ENCODE measurements at places on chromosomes 3 and 15. TPM values are rescaled to one million over a fixed set of nuclear protein-coding genes. Genes with fewer than 3 reads are reported as not detected.

Gene RHOA
- total RNA-seq = 334 TPM

Gene PPARG
- total RNA-seq = 57.2 TPM

DNA sequence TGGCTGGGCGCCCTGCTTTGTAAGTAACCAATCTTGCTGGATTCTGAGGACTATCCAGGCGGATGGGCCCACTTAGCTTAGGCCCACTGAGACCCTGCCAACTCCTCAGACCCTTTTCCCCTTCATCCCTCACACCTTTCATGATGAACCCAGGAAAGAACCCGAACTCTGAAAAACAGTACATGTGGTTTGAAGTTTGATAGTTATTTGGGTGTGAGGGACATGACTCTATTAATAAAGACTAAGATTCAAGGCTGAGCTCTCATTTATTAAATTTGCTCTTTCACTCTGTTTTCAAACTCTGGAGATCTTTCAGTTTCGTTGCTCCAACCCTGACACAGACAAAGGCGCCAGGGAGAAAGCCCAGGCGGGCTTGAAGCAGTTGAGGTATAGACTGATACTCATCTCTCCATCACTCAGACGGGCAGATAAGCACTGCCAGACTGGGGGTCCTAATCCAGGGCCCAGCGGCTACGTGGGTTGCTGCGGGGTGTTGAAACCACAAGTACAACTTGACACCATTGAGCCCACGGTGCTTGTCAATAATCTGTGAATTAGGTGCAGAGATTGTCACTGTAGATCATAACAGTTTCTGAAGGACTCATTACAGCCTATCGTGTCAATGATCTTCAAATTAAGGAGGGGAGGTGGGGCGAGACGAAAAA lies 7.2 kb upstream of the SOX2 start:
- DNase-seq = no peak

GRCh38 chr15:71781179-71781964 lies 29.0 kb upstream of the NR2E3 start:
- DNase-seq = no peak

- DNase-seq = no peak
These were observed 6.9 kb upstream of the MST1R start for GRCh38 chr3:49910409-49911123.
